ENCODE measurements at places on chromosomes 16 and 17.

- no peak for DNase-seq
These were observed 24.2 kb downstream of the ACSM1 start for GRCh38 chr16:20673071-20673806.

GRCh38 chr16:49855280-49855821 lies 561 bp downstream of the ZNF423 start:
- DNase-seq, result peak; percentile 90

- no peak for DNase-seq
These were observed 202.5 kb downstream of the ZFHX3 start for GRCh38 chr16:72845322-72846020.

DNA sequence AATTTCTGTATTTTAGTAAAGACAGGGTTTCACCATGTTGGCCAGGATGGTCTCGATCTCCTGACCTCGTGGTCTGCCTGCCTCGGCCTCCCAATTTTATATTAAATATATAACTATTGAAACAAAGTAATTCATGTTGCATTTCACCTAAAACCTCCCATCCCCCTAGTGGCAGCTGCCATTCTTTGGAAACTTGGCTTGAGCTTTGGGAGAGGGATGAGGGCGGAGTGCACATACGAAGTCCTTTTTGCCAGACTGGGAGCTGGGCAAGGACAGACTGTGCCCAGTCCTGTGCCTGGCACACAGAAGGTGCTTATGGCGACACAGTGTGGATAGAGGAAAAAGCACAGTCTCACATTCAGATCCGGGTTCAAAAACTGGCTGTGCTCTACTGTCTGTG lies 83.8 kb downstream of the NETO2 start:
- no peak for DNase-seq

- DNase-seq, result peak; percentile 95
These were observed 94.4 kb upstream of the CIBAR2 start for GRCh38 chr16:85206472-85207356.

DNA sequence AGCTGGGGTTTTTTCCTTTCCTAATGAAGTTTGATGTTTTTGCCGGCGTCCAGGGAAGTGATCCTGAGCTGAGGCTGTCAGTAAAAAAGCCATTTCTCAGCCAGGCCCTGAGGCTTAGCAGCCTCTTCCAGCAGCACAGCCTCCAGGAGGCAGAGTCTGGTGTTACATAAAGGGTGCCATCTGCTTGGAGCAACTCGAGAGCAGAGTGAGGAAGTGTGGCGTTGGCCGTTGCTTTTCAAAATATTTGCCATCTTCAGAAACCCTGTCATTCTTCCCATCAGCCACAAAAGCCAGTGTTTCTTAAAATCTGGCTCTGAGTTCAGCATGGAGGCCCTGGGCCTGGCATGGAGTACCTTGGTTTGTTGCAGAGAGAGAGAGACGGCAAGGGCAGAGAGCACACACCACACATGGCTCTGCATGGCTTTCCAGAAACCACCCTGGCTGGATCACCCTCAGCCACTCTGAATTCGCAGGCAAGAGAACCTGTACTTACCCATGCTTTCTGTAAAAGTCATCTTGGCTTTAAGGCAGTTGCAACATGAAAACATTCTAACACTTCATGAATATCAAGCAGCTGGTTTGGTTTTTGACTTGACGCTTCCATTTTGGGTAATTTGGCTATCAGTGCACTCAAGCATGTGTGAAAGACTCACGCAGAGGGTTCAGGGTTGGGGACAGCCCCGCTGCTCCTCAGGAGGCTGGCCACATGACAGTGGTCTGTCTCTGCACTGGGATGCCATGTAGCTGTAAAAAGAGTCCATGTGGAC lies 21.0 kb downstream of the PMM2 start:
- no peak for DNase-seq

DNA sequence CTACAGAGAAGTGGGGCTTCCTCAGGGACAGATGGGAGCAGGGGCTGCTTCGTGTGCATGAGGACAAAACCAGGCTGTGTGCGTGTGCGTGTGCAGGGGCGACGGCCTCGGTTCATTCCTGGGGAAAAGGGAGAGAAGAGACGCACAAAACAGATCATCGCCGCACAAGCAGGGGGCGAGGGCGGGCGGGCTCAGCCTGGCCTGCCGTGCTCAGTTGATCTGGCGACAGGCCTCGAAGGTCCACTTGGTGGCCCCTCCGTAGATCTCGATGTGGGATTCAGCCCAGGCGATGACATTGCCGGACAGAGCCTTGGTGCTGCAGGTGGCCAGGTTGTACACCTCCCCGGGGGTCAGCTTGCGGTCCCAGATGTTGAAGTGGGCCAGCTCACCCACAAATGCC lies 5.8 kb downstream of the NPTX1 start:
- no peak for DNase-seq

DNA sequence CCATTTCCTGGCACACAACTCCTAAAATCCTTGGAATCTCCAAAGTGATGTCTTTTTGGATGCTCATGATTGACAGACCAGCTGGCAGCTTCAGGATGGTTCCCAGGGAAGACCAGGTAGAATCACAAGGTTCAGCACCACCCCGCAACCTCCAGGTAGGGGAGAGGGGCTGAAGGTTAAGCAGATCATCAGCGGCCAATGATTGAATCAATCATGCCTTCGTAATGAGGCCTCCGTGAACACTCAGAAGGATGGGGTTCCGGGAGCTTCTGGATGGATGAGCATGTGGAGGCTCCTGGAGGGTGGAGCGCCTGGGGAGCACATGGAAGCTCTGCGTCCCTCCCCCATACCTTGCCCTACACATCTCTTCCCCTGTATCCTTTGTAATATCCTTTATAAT lies 185.9 kb downstream of the SEC14L1 start:
- no peak for DNase-seq

GRCh38 chr16:66228792-66229191 lies 137.7 kb upstream of the CDH5 start:
- DNase-seq, result no peak

DNA sequence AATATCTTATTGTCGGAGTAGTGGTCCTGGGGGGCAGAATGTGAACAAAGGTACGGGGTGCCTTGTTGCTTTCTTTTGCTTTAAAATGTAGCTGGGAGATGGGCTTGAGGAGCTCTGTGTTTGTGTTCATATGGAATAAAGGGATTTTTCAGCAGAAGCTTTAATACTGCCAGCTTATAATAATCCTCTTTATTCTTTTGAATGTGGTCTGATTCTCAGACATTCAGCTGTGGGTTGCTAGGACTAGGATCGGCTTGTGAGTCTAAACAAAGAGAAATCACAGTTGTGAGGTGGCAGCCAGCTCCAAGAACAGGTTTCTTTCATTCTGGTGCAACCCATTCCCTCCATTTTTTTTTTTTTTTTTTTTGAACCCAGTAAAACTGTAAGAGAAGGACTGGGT lies 7.2 kb downstream of the MRPL58 start:
- DNase-seq, result no peak

DNA sequence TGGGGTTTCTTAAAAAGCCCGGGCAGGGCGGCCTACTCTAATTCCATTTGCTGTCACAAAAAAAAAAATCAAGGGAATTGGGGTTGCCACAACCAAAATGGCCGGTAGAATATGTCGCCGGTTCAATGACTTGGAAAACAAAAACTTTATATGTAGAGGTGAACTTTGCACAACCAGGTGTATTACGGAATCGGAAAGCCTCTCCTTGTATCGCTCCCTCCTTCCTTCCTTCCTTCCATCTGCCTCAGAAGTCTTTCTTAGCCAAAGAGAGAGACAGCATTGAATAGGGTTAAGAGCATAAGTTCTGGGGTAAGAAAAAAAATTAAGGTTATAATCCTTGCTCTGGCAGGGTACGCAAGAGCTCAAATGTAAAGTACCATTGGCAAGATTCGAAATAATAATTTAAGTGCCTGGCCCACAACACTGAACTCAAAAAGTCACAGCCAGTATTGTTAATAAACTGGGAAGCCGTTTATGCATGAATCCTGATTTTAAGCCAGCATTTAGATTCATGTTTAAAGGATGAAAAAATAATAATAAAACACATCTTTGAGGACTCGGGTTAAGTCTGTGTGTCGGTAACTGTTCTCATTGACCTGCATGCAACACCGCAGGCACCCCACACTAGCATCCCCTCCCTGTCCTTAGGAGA lies 522 bp upstream of the GLG1 start:
- no peak for DNase-seq

GRCh38 chr16:14011846-14012245 lies 59.3 kb upstream of the MRTFB start:
- DNase-seq, result peak; percentile 25

- no peak for DNase-seq
These were observed 65.9 kb downstream of the CCT6B start for GRCh38 chr17:34895383-34895782.

GRCh38 chr16:85291302-85292148 lies 179.3 kb upstream of the CIBAR2 start:
- peak; percentile 80 for DNase-seq

DNA sequence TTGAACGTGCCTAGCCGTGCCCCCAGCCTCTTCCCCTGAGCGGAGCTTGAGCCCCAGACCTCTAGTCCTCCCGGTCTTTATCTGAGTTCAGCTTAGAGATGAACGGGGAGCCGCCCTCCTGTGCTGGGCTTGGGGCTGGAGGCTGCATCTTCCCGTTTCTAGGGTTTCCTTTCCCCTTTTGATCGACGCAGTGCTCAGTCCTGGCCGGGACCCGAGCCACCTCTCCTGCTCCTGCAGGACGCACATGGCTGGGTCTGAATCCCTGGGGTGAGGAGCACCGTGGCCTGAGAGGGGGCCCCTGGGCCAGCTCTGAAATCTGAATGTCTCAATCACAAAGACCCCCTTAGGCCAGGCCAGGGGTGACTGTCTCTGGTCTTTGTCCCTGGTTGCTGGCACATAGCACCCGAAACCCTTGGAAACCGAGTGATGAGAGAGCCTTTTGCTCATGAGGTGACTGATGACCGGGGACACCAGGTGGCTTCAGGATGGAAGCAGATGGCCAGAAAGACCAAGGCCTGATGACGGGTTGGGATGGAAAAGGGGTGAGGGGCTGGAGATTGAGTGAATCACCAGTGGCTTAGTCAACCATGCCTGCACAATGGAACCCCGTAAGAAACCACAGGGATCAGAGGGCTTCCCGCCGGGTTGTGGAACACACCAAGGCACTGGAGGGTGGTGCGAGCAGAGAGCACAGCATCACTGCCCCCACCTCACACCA lies 724 bp downstream of the GAA start:
- peak; percentile 38 for DNase-seq

DNA sequence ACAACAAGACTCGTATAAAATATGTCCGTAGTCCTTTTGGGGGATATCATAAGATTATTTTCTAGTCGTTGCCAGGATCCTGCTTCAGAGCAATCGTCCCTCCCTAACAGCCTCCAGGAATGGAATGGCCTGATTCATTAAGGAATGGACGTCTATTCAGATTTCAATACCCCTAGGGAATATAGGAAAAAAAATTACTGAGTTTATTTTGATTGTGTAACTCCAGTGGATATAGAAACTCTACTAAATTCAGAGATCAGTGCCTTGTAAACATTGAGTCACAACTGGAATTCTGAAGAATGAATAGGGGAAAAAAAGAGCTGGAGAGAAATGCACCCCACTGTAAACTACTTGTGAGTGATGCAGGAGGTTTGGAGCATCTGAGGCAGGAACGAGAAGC lies 1171.5 kb upstream of the GOT2 start:
- no peak for DNase-seq

DNA sequence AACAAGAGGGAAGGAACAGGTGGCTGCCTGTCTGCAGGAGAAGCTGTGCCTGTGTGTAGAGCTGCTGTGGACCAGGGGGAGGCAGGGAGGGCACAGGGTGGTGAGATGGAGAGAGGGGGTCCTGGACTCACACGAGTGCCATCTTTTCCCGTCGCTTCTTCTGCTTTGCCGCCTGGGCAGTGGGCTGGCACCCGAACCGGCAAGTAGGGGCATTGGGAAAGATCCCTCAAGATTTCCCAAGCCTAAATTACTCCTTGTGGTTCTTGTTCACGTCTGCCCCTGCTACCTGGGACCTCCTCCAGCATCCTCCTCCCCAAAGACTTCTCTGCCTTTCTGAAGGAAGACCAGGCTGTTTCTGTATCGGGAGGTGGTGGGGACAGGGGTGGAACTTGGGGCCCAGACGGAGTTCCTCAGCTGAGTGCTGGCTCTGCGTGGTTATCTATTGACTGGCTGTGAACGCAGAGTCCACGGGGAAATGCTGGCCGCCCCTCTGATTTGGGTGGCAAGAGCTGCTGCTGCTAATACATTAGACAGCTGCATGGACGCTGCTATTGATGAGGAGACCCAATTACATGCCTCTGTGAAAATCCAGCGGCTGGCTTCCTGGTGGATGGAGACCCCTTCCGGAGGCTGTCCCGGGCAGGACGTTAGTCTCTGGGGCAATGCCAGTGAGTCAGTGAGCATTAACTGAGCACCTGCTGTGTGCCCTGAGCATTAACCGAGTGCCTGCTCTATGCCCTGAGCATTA lies 114.5 kb downstream of the OR1D5 start:
- DNase-seq, result no peak

- DNase-seq, result no peak
These were observed 9.2 kb downstream of the TAF1C start for GRCh38 chr16:84177741-84178073.

GRCh38 chr17:68461589-68461988 lies 4.3 kb upstream of the WIPI1 start:
- no peak for DNase-seq

GRCh38 chr16:8620535-8620934 lies 963 bp upstream of the METTL22 start:
- DNase-seq, result no peak

GRCh38 chr17:9828296-9829295 lies 2.9 kb downstream of the GLP2R start:
- no peak for DNase-seq

- no peak for DNase-seq
These were observed 5.9 kb downstream of the RANBP10 start for GRCh38 chr16:67800338-67800926.

DNA sequence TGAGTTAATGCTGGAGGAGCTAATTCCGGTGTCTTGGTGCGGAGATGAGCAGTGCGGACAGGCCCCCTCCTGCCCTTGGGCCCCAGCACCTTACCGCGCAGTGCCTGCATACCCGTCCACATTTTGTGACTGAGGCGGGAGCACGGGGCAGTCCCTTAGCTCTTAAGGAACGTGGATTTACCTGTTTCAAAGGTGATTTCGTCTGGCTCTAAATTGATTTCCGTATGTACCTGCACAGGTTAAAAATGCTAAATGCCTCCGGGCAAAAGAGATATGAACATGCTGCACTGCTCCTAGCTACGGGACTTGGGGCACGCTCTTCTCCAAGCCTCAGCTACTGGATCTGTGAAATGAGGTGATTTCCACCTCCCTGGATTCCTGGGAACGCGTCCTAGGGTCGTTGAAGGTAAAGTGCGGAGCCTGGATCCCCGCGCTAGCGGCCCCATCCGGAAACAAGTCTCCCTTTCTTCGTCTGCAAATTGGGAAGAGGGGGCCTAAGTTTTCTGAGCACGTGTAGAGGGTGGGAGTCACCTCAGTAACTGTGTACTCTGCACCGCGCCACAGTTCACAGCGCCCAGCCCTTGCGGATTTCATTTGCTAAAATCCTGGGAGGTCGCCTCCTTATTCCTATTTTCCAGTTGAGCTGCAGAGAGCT lies 669 bp upstream of the CRISPLD2 start:
- DNase-seq, result no peak

Data from right cardiac atrium (tissue), 5 donors.